ENCODE measurements at places on chromosomes 11 and 22.

DNA sequence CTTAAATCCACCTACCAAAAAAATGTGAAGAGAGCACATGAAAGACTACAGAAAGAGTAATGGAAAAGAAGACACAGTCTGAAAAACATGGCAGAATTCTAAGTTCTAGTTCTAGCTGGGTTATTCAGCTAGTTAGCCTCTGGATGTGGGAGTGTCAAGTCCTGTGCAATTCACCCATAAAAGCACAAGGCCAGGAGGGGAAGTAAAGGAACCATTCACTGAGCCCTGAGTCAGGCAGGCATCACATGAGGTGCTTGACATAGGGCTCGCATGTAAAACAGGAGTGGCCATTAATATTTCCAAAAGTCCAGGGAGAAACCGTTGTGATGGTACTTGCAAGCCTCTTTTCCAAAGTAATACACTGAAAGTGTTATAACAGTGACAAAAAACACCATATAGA, 103.7 kb downstream of the GAB2 start:
- DNase-seq, result no peak

DNA sequence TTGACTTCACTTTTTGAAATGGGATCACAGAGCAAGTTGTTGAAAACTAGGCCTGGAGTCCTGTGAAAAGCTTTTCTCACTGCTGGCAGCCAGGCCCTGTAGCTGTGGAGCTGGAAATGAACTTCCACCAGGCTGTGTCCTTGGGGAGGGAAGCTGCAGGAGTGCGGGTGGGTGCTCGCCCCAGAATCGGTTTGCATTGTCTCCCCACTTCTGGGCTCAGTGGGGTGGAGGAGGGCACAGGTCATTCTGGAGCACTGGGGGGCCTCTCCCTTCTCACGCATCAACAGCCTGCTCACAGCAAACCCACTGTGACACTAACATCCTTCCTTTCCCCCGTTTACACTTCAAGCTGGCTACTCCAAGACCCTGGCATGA, 15.2 kb downstream of the GLB1L2 start:
- DNase-seq, result no peak

DNA sequence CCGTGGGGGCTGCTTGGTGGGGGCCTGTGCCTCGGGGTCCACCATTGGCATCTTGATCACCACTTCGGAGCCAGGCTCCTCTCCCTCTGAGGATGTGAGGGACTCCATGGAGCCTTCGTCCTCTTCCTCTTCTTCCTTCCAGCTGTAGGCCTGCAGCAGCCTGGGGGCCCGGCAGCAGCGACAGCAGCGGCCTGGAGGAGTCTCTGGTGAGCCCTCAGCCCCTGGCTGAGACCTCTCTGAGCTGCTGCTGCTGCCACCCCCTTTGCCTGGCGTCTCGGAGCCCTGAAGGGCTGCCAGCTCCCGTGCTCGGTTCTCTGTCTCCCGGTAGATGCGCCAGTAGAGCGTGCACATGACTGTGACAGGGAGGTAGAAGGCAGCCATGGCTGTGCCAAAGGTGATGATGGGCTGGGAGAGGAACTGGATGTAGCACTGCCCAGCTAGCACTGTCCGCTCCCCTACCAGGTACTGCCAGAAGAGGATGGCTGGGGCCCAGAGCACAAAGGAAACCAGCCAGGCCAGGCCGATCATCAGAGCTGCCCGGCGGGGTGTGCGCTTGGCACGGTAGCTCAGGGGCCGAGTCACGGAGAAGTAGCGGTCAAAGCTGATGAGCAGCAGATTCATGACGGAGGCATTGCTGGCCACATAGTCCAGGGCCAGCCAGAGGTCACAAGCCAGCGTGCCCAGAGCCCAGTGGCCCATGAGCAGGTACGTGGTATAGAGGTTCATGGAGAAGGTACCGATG, 10.9 kb downstream of the CHRM1 start:
- no peak for DNase-seq

DNA sequence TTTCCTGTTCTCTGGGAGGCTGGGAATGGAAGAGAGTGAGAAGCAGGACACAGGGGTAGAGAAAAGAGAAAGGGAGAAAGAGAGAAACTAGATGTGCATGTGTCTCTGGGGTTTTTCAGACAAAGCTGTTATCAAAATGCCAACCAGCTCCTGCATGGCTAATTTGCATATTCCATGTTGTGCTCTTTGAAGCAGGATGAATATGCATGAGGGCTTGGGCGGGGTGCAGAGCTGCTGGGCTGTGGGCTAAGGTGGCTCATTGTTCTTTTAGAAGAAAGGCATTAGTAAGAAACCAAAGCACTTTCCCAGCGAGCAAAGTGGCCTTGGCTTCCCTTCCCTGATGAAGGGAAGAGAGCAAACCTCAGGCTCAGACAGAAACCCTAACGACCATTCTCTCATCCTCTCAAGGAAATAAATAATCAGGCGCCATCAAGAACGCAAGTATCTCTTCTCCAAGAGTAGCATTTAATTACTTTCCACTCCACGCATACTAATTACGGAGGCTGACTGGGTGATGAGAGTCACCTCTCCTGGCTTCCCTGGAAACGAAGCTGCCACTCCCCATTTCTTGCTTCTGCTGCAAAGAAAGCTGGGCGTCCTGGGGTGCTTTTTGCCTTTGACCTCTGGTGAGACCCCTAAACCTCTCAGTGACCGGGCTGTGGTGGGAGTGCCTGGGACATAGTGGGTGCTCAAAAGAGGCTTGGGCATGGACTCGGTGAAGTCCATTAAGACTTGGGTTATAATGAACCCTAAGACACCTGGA, 54.2 kb downstream of the FEZ1 start:
- peak; percentile 39 for DNase-seq

GRCh38 chr11:108647701-108648527, 17.0 kb upstream of the DDX10 start:
- peak; percentile 71 for DNase-seq

DNA sequence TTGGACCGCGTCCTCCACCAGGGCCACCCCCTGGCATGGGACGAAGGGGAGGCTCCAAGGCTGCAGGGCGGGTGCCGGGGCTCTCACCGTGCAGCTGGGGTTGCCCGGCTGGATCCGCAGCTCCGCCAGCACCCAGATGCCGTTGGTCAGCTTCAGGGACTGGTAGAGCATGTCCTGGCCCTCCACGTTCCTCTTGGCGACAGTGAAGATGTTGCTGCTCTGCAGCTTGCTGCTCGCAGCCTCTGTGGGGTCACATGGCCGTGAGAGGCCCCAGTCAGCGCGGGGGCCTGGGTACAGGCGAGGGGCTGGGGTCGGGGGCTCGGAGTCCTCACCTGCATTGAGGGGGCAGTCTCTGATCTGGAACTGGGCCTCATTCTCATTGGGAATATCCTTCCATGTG, 14.8 kb upstream of the RASL10A start:
- no peak for DNase-seq

DNA sequence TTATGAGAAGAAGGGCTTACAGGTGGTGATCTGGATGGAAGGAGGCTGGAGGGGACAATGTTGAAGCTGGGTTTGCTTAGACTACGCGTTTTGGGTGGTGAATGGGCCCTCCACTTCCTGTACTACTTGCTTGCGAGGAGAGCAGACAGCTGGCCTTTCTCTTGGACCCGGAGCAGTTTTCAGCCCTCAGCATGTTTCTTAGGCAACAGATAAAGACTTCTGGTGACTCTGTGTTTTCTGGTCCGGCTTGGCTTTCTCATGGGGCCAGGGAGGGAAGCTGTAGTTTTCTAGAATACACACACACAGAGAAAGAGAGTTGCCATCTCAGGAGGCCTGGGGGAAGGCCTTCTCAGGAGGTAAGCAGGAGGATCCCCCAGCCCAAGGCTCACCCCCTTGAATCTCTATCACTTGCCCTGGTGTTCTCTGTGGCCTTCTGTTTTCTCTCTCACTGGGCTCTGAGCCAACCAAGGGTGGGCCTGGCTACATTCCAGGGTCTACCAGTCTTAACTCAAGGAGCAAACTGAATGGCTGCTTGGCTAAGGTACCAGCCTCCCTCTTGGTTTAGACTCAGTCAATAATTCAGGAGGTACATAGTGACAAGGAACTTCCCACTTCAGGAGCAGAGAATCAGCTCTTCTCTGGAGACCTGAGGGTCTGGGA, 2.4 kb downstream of the CCS start:
- peak; percentile 44 for DNase-seq

DNA sequence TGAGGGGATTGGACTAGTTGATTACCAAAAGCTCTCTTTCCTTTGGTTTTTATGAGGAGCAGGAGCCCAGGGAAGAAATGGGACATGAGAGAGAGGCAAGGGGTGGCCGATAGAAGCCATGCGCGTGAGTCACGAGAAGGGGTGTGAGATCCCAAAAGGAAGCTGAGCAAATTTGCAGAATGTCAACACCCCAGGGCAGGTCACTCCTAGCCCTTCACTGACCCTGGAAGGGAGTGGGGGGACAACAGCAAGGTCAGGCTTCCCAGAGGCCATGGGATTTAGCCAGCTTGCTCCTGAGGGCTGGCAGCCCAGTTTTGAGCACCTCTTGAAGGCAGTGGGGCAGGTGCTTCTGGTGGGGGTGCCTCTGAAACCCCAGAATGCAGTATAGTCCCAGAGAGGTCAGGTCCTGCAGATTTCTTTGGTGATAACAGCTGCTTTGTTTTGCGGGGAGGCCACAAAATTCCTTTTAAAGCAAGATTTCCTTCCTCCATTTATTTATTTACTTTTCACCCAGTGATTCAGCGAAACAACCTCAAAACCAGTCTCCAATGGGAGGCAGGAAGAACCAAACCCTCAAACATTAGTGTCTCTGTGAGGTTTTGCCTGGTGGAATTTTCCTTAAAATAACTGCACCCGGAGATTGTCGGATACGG, 40.1 kb upstream of the TIMP3 start:
- no peak for DNase-seq
